ENCODE measurements at places on chromosomes 16 and 17.

DNA sequence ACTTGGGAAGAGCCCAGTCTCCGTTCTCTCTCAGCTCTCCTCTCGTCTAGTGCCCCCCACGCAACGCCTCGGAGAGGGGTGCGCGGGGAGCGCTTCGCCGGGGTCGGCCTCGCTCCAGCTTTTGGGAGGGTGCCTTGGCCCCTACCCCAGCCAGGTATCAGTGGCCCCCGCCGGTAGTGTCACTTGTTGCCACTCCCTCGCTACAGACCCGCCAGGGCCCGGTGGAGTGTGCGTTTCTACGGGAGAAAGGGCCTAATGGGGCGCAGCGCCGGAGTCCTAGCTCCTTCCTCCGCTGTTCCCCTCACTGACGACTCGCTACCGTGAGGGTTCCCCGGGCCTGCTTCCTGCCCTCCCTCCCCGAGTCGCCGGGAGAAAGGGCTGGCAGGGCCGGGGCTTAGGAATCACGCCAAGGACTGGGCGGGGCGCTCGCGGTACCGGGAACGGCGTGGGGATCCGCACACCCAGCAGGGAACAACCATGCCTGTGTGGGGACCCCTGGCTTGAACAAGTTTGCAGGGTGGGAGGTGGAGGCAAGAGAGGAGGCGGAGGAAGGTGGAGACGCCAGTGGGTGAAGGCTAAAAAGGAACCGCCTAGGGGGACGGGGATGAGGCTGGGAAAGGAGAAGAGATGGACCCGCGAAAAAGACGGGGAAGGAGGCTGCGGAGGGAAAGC, 997 bp upstream of the CDH11 start:
- DNase-seq = peak; percentile 15

GRCh38 chr17:49318435-49318965, 43.5 kb downstream of the ZNF652 start:
- no peak for DNase-seq

DNA sequence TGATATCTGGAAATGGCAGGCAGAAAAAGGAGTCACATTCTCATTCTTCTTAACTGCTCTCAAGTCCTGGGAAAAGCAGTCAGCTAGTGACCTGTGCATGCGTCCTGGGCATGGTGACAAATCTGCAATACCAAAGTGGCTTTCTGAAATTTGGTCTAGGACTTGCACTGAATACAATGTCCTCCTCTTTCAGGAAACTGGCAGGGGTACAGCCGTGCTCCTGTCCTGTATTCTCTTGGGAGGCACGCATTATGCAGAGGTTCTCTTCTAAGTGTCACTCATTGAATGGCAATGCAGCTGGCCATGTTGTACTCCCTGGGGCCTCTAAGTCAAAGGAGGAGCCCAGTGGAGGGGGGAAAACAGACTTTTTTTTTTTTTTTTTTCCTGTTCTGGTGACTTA, 10.6 kb downstream of the PHF12 start:
- DNase-seq = no peak

DNA sequence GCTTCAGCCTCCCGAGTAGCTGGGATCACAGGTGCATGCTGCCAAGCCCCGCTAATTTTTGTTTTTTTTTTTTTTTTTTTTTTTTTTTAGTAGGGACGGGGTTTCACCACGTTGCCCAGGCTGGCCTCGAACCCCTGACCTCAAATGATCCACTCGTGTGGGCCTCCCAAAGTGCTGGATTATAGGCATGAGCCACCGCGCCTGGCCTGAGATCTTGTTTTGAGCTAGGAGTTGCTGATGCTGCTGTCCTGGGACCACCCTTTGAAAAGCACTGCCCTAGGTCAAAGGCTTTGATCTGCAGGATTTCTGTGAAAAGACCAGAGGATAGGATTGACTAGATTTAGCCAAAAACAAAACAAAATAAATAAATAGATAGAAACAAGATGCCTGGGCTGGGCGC, 798 bp upstream of the SLC39A11 start:
- DNase-seq = no peak

GRCh38 chr16:17510567-17510966, 39.8 kb upstream of the XYLT1 start:
- DNase-seq = no peak

- no peak for DNase-seq
These were observed 12.5 kb downstream of the DHODH start for GRCh38 chr16:72021043-72021442.

GRCh38 chr16:84450176-84450865, 54.1 kb downstream of the MEAK7 start:
- no peak for DNase-seq

- DNase-seq = no peak
These were observed 1.6 kb downstream of the OMG start for GRCh38 chr17:31295489-31295871.

GRCh38 chr17:17508646-17509591, 12.7 kb upstream of the RASD1 start:
- no peak for DNase-seq

GRCh38 chr16:7509963-7510601, 177.4 kb downstream of the RBFOX1 start:
- no peak for DNase-seq

DNA sequence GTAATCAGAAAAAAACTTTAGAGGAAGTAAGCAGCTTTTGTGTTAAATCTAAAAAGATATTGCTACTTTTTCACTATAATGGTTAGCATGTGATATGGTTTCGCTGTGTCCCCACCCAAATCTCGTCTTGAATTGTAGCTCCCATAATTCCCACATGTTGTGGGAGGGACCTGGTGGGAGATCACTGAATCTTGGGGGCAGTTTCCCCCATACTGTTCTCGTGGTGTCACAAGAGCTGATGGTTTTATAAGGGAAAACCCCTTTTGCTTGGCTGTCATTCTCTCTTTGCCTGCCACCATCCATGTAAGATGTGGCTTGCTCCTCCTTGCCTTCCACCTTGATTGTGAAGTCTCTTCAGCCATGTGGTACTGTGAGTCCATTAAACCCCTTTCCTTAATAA, 117.1 kb downstream of the KCNJ2 start:
- no peak for DNase-seq

DNA sequence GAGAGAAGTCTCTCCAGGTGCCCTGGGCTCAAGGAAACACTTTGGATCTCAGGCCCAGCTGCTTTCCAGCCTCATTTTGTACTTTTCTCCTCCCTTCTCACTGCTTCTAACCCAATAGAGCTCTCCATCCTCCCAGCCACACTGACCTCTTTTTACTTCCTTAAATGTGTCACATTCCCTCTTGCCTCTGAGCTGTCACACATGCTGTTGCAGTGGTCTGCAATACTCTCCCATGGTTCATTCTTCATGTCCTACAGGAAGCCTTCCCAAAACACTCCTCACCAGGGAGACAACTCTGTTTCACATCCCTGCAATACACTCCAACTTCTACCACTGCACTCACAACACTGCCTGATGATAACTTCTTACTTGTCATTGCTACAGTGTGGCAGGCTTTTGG, 242.1 kb upstream of the DYNLRB2 start:
- DNase-seq = no peak

DNA sequence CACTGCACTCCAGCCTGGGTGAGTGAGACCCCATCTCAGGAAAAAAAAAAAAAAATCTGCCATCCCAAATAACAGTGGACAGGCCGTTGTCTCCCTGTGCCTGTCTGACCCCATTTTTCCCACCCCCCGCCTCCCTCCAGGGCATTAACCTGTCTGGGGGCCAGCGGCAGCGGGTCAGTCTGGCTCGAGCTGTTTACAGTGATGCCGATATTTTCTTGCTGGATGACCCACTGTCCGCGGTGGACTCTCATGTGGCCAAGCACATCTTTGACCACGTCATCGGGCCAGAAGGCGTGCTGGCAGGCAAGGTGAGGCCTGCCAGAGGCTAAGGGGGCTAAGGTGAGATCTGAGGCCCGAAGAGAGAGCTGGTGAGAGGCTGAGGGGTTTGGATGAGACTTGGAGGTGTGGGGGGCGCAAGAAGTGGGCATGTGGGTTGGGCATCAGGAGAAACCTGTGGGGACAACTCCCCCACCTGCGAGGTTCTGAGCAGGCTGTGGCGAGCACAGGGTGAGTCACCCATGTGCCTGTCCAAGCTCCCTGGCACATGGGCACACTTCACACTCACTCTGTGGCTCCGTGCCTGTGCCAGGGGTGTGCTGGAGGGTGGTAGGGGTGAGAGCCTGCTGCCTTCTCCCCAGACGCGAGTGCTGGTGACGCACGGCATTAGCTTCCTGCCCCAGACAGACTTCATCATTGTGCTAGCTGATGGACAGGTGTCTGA, 34.7 kb downstream of the ANKRD40 start:
- peak; percentile 32 for DNase-seq

- no peak for DNase-seq
These were observed 408.6 kb downstream of the SOX9 start for GRCh38 chr17:72529386-72529785.

- no peak for DNase-seq
These were observed 160.4 kb downstream of the WWOX start for GRCh38 chr16:78259873-78260272.

GRCh38 chr16:49012961-49013726, 268.5 kb downstream of the CBLN1 start:
- no peak for DNase-seq

- peak; percentile 38 for DNase-seq
These were observed 385 bp downstream of the CFAP119 start for GRCh38 chr16:30761427-30761927.

DNA sequence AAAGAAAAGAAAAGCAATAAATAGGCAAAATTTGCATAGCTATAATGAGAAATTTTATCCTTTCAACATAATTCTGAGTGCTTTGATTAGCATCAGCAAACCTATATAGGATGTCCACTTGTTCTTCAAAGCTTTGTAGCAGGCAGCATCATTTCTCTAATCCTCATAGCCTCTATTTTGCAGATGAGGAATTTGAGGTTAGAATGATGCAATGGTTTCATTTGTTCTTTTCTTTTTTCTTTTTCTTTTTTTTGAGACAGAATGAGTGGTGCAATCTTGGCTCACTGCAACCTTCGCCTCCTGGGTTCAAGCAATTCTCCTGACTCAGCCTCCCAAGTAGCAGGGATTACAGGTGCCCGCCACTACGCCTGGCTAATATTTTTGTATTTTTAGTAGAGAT, 594.4 kb downstream of the TOX3 start:
- no peak for DNase-seq

DNA sequence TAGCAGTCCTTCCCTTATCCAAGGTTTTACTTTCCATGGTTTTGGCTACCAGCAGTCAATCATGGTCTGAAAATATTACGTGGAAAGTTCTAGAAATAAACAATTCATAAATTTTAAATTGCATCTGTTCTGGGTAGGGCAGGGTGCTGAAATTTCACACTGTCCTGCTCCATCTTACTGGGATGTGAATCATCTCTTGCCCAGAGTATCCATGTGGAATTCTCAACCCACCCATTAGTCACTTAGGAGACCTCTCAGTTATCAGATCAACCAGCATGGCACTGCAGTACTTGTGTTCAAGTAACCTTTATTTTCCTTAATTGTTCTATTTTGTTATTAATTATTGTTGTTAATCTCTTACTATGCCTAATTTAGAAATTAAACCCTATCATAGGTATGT, 202.8 kb upstream of the CPHXL start:
- no peak for DNase-seq

- DNase-seq = no peak
These were observed 18.2 kb downstream of the HEATR6 start for GRCh38 chr17:60060474-60060873.

DNA sequence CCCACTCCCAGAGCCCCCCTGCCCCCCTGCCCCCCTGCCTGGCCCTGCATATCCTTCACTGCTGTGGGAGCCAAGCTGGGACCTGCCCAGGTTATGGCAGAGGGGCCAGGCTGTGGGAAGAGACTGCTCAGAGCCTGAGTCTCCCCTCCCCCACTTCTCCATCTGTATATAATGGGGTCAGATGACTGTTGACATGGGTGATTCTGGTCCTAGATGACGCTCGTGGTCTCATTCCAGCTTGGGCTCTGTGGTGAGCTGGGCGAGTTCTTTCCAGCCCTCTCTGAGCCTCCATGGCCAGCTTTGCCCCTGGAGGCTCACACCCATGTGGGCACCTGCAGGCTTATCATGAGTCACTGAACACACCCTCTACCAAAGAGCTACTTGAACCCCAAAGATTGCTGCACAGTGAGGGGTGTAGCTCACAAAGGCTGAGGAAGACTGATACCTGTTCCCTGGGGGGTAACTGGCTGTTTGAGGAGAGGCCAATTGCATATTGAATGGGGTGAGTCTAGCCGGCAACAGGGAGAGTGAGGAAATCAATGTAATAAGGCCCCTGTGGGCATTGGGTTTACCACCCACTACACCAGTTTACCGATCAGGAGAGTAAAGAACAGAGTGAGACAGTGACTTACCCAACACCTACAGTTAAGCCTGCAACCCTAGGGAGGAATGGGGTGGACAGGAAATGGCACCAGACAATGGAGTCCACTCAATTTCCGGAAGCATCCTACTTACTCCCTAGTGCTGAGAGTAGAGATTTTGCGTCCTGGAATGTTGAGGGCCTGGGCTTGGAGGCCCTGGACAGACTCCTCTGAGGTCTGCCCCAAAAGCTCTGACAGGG, 4.2 kb upstream of the SREBF1 start:
- peak; percentile 52 for DNase-seq

DNA sequence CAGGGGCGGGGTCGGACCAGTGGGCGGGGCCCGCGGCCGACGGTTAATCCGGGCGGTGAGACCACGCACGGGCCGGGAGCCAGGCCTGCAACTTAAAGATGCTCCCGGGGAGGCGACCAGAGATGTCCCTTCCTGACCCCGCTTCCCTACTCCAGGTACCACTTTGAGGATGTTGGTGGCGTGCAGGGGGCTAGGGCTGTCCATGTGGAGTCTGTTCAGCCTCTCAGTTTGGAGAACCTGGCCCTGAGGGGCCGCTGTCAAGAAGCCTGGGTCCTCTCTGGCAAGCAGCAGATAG, 580 bp downstream of the RANGRF start:
- no peak for DNase-seq

GRCh38 chr17:39186481-39187002, 10.9 kb downstream of the CACNB1 start:
- DNase-seq = no peak

DNA sequence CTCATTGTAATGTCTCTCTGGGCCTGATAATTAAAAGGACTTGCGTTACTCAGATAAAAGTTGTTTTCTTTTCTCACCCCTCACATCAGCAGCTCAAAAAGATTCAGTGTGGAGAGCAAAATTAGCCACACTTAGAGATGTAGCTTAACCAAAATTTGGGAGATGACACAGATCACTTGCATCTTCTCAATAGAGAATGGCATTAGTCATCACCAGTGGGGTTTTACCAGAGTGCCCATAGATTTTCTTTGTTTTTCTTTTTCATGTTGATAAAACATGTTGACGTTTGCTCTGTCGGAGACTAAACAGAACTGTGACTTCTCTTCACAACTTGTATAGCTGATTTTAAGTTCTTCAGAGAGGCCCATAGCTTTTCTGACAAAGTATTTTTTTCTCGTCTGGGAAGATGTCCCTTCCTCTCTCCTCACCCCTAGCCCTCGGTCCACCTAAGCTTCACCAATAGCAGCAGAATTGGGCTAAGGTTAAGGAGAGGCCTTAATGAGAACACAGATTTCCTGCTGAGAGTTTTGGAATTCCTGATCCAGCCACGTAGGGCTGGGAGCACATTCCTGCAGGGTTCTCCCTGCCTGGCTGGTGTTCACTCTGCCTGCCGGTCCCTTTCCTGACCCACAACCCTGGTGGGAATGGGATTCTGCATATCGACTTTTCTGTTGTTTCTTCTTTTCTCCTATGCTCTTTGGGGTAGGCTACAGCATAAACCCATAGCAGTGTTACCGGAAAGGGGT, 92.6 kb downstream of the CACNG3 start:
- no peak for DNase-seq

GRCh38 chr17:57515662-57516211, 229.4 kb downstream of the CCDC182 start:
- DNase-seq = no peak

Measured in A172 (cell line).